ENCODE measurements at places on chromosomes 4 and X. TPM values are rescaled to one million over a fixed set of nuclear protein-coding genes. Genes with fewer than 3 reads are reported as not detected.

DNA sequence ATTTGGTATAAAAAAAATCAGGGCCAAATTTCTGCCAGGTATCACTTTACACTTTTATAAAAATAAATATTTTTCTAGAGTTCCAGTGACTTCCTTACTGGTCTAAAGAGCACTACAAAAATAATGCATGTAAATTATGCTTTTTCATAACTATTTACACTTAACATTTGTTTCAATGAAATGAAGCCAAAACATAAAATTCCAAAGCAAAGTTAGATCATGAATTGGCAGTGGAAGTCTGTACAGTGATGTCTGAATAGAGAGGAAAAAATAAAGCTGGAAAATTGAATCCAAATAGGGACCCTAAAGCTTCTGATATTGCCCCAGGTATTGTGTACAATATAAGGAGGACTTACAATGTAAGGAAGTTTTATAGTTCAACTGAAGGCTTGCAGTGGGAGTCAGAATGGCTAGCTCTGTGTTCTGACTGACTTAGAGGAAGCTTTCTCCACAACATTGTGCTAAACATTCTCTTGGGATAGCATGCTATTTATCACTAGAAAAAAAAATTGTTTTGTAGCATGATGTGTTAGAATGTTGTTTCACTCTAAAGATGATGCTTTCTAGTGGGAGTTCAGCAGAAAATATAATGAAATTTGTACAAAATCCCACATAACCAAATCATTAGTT, 288.2 kb upstream of the UGT8 start:
- DNase-seq, result no peak
- H3K4me1 ChIP-seq, result no peaks in the 10 kb centered on the region
- no peak overlapping the region for H3K4me3 ChIP-seq

- no peak overlapping the region for H3K4me3 ChIP-seq
- no peak overlapping the region for H3K27ac ChIP-seq
- no peak for DNase-seq
- H3K36me3 ChIP-seq, result no peaks in the 10 kb centered on the region
- no peaks in the 10 kb centered on the region for H3K4me1 ChIP-seq
These were observed 79.2 kb upstream of the DKK2 start for GRCh38 chr4:107115185-107115847.

DNA sequence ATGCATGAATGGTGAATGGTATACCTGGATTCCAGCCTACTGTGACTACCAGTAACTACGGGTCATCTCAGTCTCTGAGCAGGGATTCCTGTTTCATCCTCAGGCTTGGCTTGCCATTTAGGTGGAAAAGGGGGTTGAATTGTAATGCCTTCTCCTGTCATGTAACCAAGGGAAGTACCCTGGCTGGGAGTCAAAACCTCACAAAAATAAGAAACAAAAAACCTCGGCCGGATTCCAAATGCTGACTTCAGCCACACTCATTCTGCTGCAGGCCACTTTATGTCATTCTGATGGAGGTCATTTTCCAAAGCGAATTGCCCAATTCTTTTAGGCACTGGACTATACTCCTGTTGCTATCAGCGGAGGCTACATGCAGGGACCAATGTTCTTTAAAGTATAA, 324.7 kb downstream of the LDB2 start:
- no peak overlapping the region for H3K27ac ChIP-seq
- no peak for DNase-seq
- no peaks in the 10 kb centered on the region for H3K27me3 ChIP-seq

DNA sequence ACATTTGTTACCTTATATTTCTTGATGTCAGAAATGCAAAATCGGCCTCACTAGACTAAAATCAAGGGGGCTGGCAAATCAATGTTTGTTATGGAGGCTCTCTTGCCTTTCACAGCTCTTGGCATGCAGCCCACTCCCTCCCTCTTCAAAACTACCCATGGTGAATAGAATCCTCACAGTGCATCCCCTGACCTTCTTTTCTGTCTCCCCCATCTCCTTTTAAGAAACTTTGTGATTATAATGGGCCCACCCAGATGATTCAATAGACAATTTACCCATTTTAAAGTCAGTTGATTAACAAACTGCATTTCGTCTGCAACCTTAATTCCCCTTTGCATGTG, 184.0 kb downstream of the PCDH7 start:
- no peak for DNase-seq
- no peaks in the 10 kb centered on the region for H3K36me3 ChIP-seq
- H3K4me3 ChIP-seq, result no peak overlapping the region

The MAP3K15 gene
- total RNA-seq, result 2.4 TPM

The MID2 gene
- total RNA-seq, result 9.9 TPM

Data from pancreas (tissue), 10 donors.